Left lobe of liver (tissue), 2 donors: ENCODE measurements at places on chromosomes 7 and 10.

DNA sequence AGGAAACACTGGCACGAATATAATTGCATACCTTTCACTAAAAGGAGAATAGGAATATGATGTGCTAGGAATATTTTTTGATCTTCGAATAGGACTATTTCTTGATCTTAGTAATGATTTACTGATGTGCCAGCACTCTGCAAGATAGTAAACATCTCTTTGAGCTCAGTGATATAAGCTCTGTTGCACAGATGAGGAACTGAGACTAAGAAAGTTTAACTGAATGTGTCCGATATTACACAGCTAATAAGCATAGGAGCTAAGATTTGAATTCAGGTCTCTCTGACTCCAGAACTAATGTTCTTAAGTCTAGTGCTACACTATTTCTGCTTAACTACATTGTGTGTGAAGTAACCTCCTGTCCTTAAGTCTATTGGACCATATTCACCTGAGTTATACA lies 98.4 kb upstream of the PTPRZ1 start:
- DNase-seq = no peak

GRCh38 chr7:28977881-28978280 lies 19.8 kb upstream of the TRIL start:
- no peak for DNase-seq

GRCh38 chr10:101485681-101486554 lies 102.1 kb downstream of the POLL start:
- peak; percentile 69 for DNase-seq

- no peak for DNase-seq
Measured at GRCh38 chr10:29628311-29628710, 6.5 kb downstream of the SVIL start.

GRCh38 chr7:157041004-157041403 lies 30.5 kb upstream of the MNX1 start:
- DNase-seq = no peak

DNA sequence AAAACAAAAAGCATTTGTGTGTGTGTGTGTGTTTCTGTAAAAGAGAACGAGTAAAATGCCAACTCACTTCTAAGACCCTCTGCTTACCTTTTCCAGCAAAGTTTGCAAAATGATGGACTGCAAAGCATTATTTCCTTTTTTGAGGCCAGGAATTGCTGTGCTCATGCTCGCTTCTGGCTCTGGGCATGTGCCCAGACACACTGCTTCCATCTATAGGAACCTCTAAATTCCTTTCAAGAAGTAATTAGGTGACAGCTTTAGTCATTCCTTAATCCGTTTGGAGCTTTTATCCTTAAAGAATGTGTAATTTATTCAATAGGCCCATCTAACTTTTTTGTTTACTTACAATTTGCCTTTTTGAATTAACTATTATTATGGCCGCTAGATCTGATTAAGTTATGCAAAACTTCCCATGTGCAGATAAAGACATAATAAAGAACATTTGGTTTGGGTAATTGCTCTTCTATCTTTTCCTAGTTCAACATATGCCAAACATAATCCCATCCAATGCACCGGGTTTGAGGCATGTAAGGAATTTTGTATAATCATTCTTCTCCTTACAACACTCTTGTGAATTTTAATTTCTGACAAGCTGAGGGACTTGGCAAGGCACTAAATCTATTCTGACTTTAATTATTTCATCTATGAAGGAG lies 34.7 kb downstream of the A1CF start:
- no peak for DNase-seq

DNA sequence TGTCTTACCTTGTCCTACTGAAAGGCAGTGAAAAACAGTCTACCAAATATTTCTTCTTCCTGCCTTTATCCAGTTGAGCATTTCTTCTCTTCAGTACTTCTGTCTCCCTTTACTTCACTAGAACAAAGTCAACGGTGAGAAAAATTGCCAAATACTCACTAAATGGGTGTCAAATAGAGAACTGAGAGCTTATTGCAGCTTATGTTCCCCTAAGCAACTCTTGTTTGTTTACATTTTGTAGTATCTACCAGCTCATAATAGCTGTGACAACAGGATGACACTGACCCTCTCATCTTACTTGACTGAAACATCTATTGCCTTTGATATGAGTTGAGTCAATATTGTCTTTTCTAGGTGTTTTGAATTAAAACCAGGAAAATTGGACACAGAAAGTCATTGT lies 327.9 kb upstream of the SORCS1 start:
- DNase-seq = no peak

GRCh38 chr10:71812016-71812912 lies 38.8 kb downstream of the PSAP start:
- DNase-seq = peak; percentile 75
